ENCODE measurements at places on chromosomes 7 and 10. TPM values are rescaled to one million over a fixed set of nuclear protein-coding genes. Genes with fewer than 3 reads are reported as not detected.

RELN gene
- 1.0 TPM for total RNA-seq

HOXA6 gene
- total RNA-seq = 3.7 TPM

SPDYE11 gene
- not detected for total RNA-seq

- DNase-seq = no peak
These were observed 193.5 kb downstream of the NRG3 start for GRCh38 chr10:82068501-82068900.

DNA sequence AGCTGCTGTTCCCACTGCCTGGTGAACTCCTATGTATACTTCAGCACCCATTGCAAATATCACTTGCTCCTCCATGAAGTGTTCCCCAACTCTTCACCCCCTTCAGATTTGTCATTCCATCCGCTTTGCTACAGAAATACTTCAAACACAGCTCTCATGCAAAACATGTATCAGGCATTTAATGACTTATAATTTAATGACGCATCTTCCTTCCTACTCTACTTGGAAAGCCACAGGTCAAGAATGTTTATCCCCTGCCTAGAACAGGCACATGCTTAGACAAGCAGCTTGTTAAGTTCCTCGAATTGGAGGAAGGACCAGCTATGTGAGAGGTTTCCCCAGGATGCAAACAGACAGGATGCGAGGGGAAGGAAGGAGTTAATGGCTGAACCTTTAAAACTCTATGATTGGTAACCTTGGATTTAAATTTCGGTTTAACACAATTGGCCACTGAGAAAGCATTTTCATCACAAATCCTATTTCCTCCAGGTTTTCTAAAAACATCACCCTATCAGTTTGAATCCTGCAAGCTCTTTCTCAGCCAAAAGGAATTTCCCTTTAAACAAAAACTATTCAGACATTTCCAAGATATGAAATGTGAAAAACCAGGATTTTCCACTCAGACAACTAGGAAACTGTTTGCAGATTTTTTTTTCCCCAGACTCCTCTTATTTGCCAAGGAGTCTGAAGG lies 11.5 kb downstream of the CREB3L2 start:
- peak; percentile 98 for DNase-seq

- DNase-seq = no peak
These were observed 59.4 kb downstream of the WAPL start for GRCh38 chr10:86461963-86462804.

DNA sequence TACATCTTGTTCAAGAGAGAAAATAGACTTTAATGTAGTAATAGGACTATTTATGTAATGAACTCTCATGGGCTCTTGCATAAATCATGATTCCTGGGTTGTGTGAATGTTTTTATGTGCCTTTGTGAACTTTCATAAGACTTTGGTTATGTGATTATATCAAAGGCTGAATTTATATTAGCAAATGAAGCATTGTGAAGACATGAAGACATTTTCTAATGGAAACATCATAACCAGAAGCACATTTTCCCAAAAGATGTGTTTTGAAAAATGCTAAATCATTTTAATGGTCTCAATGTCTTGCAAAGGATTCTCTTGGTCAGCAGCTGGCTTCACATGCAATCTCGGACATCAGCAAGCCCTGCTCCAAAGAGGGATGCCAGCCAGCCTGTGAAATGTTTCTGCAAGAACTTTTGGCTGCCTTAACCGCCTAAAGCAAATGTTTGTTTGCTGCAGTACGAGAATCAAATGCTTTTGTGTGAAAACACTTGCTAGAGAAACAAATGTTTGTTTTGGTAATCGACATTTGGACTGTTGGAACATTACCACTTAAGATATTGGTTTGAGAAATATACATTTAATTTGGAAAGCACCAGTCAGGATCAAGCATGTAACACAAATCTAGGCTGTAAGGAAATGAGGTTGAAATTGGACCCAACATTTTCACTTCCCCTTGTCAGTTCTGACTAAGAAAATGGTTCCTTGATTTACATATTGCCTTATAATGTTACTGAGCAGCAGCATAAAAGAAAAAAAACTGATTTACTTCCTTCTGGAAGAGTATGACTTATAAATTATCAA lies 102.1 kb downstream of the RTKN2 start:
- DNase-seq = no peak

DNA sequence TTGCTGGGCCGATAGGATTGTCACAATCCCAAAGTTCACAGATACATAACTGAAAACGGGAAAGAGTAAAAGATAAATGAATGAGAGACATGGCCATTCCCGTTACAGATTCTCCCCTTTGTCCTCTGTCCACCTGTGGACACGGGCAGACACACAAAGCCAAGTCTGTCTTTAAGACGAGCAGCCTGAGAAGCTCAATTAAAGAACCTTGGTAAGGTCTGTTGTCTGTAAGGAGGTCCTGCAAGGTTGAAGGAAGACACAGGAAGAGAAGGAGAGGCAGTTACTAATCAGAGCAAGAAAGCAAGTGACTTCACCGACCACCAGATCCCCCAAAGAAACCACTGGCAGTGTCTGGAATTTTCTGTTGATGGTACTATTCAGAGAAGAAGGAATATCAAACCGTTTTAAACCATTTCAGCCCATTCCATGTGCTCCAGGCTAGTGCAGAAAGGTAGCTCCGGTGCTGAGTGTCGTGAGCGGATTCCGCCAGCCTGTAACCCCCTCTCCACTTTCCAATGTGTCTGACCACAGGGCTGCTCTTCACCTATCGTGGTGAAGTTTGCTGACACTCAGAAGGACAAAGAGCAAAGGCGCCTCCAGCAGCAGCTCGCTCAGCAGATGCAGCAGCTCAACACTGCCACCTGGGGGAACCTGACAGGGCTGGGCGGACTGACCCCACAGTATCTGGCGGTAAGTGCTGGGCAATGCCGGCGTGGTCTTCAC lies 252.6 kb downstream of the CELF2 start:
- peak; percentile 17 for DNase-seq

FAM25A gene
- total RNA-seq = not detected

- no peak for DNase-seq
These were observed 55.5 kb downstream of the WDFY4 start for GRCh38 chr10:48740015-48740707.

- DNase-seq = peak; percentile 47
These were observed 4.2 kb downstream of the SMARCD3 start for GRCh38 chr7:151244196-151244840.

DNA sequence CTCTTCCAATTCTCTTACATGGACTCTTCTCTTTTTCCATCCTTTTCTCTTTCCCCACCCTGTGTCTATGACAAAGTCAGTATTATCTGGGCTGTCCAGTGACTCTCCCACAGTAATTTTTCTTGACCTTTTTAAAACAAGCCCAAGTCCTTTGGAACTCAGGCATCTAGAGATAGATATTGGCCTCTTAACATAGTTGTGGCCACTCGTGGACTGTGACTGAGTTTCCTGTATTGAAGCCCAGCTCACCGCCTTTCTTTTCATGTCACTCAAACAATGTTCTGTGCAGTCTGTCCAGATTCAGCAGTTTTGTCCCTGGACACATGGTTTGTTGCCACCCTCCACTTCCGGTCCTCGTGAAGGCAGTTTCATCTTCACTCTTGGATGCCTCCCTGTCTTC lies 110.9 kb upstream of the CDC14C start:
- DNase-seq = no peak

MYO3A gene
- not detected for total RNA-seq

ECHDC3 gene
- not detected for total RNA-seq

- peak; percentile 84 for DNase-seq
These were observed 128.2 kb upstream of the CHST15 start for GRCh38 chr10:124221356-124222317.

- no peak for DNase-seq
These were observed 202.6 kb upstream of the KAT6B start for GRCh38 chr10:74623786-74624185.

GALNT17 gene
- total RNA-seq = not detected

DNA sequence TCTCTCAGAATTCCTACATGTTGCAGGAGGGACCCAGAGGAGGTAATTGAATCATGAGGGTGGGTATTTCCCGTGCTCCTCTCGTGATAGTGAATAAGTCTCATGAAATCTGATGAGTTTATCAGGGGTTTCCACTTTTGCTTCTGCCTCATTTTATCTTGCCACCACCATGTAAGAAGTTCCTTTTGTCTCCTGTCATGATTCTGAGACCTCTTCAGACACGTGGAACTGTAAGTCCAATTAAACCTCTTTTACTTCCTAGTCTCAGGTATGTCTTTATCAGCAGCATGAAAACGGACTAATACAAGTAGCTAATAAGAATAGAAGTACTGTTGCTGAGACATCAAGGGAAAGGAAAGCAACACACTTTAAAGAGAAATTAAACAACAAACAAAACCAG lies 143.4 kb downstream of the CCDC71L start:
- DNase-seq = no peak

PLEKHS1 gene
- total RNA-seq = 1.0 TPM

GRCh38 chr10:34607894-34608293 lies 207.2 kb downstream of the PARD3 start:
- DNase-seq = peak; percentile 9

DNA sequence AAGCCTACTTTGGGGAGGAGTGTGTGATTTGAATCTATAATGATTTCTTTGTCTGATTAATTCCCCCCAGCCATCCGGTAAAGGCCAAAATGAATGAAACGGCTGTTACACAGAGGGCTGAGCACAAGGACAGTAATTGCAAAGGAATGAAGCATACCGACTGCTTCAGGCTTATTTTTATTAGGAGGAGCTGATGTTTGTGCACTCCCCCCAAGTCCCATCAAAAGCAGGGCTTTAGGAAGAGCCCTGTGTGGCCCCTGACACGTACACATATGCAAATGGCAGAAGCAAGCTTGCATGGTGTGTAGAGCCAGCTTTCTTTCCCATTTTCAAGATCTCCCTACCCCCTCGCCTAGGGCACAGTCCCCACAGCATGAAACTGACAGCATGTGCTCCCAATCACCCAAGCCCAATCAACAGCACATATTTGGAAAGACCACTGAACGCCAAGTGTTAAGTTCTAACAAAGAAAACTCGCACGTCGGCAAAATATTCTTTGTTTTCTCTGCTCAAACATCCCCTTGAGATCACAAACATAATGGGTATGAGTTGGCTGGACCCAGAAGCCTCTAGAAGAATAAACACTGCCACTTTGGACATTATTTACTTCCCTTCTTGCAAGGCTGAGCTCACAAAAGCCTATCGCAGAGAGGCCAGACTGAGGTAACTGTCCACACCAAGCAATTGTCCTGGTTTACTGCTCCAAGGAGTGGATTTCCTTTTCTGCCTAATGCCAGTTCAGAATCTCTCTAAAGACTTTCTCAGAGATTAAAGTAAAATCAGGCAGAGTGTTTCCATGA lies 143.0 kb downstream of the CUBN start:
- peak; percentile 94 for DNase-seq

PDE6C gene
- not detected for total RNA-seq

All from M059J (cell line).